IMR-90 (cell line): ENCODE measurements at places on chromosomes 12 and 14. TPM values are rescaled to one million over a fixed set of nuclear protein-coding genes. Genes with fewer than 3 reads are reported as not detected.

Gene TUNAR
- not detected in 2 replicates for polyA plus RNA-seq

Gene LALBA
- polyA plus RNA-seq = not detected in 2 replicates

Gene ZFC3H1
- polyA plus RNA-seq = 16.8 and 23.3 TPM in 2 replicates

Gene PPM1H
- 0.14 TPM in 2 replicates for polyA plus RNA-seq

Gene SRRM4
- not detected in 2 replicates for polyA plus RNA-seq

Gene ADAMTS20
- not detected in 2 replicates for polyA plus RNA-seq

Gene C12orf56
- polyA plus RNA-seq = 0.09 TPM in 1 of 2 replicates, not detected in the other

Gene MYF5
- not detected in 2 replicates for polyA plus RNA-seq

Gene ALKBH1
- 9.6 and 10.0 TPM in 2 replicates for polyA plus RNA-seq

Gene VRTN
- polyA plus RNA-seq = not detected in 2 replicates

Gene PLD4
- 0.05 and 0.07 TPM in 2 replicates for polyA plus RNA-seq

Gene DPY19L2
- polyA plus RNA-seq = 0.90 and 1.6 TPM in 2 replicates

Gene CLEC14A
- polyA plus RNA-seq = 5.7 and 6.2 TPM in 2 replicates

Gene AMN
- 0.11 and 0.24 TPM in 2 replicates for polyA plus RNA-seq

Gene RDH16
- polyA plus RNA-seq = not detected in 2 replicates

Gene VASH1
- polyA plus RNA-seq = 9.5 and 9.6 TPM in 2 replicates

Gene SLCO1B1
- not detected in 2 replicates for polyA plus RNA-seq

Gene A2M
- polyA plus RNA-seq = 3.2 and 3.6 TPM in 2 replicates

Gene BDKRB2
- 52.1 and 60.9 TPM in 2 replicates for polyA plus RNA-seq

Gene GLT1D1
- polyA plus RNA-seq = not detected in 2 replicates

Gene BMP4
- 3.6 and 4.2 TPM in 2 replicates for polyA plus RNA-seq

Gene OR6S1
- not detected in 2 replicates for polyA plus RNA-seq

Gene OR4E2
- not detected in 2 replicates for polyA plus RNA-seq

Gene SYNDIG1L
- polyA plus RNA-seq = not detected in 2 replicates

Gene SERPINA10
- not detected in 2 replicates for polyA plus RNA-seq

Gene CACNA2D4
- polyA plus RNA-seq = 0.22 and 0.65 TPM in 2 replicates

Gene MLH3
- polyA plus RNA-seq = 5.1 and 5.6 TPM in 2 replicates

Gene FAM222A
- 0.32 and 0.43 TPM in 2 replicates for polyA plus RNA-seq
